GM23338 (cell line): ENCODE measurements at places on chromosomes 2 and 18. TPM values are rescaled to one million over a fixed set of nuclear protein-coding genes. Genes with fewer than 3 reads are reported as not detected.

DNA sequence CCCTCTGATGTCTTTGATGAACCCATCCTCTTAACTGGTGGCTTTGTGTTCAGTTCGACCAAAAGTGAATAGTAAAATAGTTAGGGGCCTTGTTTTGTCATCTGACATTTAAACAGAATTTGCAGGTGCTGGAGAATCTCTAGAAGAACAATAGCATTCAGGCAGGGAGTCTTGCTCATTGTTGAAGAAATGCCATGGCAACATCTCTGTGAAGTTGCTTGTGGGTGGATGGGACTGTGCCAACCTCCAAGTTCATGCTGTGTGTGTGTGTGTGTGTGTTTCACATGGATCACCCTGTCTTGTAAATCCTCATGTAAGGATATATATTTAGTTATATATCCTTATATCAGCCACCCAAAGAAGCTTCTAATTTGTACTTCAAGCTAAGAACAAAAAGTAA is 66.7 kb downstream of the SKA1 start:
- peaks cover 6% of the 10 kb centered on the region for H3K4me1 ChIP-seq
- H3K4me3 ChIP-seq: no peak overlapping the region
- H3K36me3 ChIP-seq: 0 out of 2 replicates have a peak, but pooled peaks cover 3% of the 10 kb centered on the region
- no peak overlapping the region for H3K27ac ChIP-seq
- peak; percentile 16 for DNase-seq

The SH3RF3 gene
- 0.63 and 1.2 TPM in 2 replicates for total RNA-seq

The GULP1 gene
- 181 and 200 TPM in 2 replicates for total RNA-seq

The ERICH2 gene
- total RNA-seq: 2.1 TPM in 1 of 2 replicates, not detected in the other

The GPR155 gene
- 0.58 and 1.3 TPM in 2 replicates for total RNA-seq
